ENCODE measurements at places on chromosomes 16 and 17.

DNA sequence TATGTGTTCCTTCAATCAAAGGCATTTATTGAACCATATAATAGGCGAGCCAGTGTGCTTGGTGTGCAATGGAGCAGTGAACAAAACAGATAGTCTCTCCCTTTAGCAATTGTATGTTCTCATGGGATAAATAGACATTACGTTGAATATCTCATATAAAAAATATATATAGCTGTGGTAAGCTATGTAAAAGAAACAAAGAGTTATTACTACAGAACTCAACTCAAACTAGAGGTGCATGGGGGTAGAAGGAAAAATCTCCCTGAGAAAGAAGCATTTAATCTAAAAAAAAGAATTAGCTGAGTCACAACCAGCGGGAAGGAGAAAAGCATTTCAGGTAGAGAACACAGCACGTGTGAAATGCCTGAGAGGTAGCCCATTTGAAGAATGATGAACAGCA, 919.3 kb downstream of the CDH11 start:
- DNase-seq = no peak

DNA sequence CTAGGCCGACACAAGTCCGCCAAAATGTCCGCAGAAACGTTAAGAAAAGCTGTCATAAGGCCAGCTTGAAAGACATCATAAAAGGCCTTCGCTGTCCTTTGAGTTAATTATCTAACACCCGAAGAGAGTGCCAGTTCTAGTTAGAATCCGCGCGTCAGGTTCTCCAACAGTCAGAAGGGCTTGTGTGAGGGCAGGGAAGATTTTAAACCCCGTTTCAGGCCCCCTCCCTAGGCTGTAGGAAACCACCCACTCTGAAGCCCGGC, 729 bp upstream of the CLTC start:
- no peak for DNase-seq

DNA sequence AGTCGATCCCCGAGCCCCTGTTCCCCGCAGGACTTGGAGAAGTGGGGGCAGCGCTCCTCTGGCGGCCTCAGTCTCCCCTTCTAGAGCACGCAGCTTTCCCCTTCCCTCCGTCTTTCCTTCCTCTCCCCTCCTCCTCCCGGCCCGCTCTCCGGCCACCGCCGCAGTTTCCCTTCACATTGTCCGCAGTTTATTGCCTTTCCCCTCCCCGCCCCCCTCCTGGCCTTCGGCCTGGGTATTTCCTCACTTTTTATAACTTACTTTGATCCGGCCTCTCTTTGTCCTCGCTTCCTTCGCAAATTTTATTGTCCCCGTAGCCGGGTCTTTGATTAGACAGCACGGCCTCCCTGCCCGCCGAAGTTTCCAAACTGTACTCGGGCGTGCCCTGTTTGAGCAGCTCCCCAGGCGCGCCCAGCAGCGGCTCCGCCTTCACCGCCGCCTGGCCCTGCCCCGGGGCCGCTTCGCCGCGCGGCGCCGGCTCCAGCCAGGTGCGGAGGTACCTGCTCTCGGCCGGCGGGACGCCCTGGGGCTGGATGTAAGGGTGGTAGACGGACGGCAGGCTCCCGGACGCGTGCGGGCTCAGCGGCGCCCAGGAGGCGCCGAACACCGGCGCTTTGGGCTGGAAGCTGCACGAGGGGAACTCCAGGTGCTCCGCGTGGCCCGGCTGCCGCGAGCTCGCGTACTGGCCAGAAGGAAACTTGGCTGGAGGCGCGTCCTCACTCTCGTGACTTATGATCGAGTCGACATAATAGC, 488 bp downstream of the HOXB9 start:
- no peak for DNase-seq

GRCh38 chr17:7559320-7560171, 996 bp downstream of the TNFSF13 start:
- DNase-seq = no peak

DNA sequence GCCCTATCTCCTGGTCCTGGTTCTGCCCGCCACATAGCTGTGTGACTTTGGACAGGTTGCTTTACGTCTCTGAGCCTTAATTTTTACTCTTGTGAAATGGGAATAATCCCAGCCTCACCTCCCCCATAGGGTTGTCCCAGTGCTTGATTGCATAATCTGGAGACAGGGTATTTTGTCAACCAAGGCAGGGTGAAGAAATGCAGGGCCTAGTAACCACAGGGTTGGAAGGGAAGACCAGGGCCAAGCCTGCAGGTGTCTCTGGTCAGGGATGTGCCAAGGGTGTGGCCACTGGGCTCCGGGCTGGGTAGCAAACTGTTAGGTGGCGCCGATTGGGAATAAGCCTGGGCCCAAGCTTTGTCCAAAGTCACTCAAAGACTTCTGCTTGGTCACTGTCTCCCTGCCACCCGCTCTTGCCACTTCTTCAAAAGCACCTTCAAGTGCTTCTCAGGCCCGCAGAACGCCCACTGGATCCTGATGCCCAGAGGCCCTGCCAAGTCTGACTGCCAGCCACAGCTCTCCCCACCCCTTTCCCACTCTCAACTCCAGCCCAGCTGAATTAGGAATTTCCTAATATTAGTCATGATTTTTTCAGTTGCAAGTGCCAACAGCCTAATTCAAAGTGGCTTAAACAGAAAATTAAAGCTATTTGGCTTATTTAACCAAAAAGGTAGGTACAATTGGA, 20.6 kb upstream of the COL1A1 start:
- DNase-seq = peak; percentile 89

- no peak for DNase-seq
These were observed 42.9 kb upstream of the TNRC6C start for GRCh38 chr17:77915594-77916021.

DNA sequence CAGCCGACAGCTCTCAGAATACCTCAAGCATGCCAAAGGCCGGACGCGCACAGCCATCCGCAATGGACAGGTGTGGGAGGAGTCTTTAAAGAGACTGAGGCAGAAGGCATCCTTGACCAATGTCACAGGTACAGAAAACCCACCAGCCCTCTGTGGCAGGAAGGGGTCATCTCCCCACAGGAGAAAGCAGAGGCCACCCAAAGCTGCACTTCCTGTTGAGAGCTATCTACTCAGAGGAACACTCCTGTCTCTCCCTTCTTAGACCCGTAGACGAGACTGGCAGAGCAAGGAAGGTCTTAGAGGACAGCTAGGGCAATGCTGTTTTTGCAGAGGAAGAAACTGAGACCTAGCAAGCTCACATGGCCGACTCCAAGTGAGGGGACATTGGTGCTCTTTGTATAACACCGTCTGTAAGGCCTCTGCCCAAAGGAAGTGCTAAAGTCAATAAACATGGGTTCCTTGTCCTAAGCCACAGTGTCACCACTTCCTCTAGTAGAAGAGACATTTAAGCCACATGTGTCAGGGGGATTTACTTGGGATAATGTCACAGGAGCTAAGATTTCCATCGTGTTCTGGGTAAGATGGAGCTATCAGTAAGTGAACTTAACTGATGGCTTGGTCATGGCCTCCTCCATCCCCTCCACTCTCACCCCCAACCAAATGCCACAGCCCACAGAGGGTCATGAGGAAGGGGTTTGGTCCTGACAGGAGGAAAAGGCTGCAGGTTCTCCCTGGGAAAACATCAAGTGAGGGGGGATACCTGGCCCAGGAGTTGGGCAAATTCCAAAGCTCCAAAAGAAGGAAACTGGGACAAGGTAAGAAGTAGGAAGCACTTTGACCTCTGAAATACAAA, 9.4 kb downstream of the LPO start:
- DNase-seq = no peak

DNA sequence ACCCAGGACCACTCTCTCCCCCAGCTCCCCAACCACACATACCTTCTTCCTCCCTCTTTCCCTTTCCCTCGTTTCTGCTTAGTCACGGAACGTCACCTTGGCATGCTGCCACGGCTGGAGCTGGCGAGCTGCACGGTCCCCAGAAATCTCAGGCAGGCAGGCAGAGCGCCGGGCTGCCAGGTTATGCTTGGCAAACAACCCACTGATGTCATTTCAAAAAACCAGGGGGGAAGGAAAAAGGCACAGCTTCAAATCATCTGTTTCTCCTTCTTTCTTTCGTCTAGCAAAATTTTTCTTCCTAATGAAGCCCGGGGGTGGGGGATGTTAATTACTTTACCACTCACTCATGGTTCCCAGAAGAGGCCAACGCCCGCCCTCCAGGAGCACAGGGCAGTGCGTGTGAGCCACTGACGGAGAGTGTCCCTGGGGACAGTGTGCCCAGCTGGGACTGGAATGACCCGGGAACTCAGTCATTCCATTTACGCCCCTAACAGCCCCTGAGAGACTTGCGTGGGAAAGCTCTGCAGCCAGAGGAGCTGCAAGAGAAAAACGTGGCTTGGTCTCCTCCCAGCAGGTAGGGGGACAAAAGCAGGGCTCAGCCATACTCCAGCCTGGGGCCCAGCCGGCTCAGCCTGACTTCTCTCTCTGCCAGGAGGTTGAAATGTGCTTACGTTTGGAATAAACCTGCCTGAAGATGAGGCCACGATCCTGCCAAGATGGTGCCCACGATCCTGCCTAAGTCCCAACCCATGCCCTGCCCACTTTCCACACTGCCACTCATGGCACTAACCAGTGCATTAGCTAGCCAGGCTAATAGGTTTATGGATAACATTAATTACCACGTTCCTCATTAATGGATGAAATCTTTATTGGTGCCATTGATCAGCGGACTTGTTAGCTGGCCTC, 198.9 kb downstream of the ZFHX3 start:
- peak; percentile 93 for DNase-seq

GRCh38 chr17:48121923-48122664, 14.5 kb downstream of the SNX11 start:
- DNase-seq = no peak

GRCh38 chr17:16435925-16436886, 20.8 kb downstream of the TRPV2 start:
- DNase-seq = no peak

DNA sequence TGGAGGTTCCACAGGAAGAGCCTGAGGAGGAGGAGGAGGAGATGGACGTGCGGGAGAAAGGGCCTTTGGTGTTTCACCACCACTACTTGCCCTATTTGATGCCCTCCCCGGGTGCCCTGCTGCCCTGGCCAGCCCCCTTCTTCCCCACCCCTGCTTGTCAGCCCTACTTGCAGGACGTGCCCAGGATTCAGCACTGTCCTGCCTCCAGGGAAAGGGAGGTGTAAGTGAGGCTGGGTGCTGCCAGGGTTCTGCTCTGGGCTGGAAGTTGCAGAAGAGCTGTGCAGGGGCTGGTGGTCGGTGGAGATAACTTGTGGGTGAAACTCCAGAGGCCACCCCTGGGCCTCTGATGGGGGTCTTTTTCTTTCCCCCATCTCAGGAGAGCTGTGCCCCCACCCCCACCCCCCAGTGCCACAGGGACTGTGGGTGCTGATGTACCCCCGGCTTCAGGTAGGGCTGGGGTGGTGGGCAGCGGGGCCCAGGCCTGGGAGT, 3.0 kb downstream of the PRR29 start:
- no peak for DNase-seq

GRCh38 chr17:33038740-33039139, 47.1 kb downstream of the SPACA3 start:
- DNase-seq = peak; percentile 40

GRCh38 chr16:58556678-58557077, 41.4 kb downstream of the SETD6 start:
- no peak for DNase-seq

DNA sequence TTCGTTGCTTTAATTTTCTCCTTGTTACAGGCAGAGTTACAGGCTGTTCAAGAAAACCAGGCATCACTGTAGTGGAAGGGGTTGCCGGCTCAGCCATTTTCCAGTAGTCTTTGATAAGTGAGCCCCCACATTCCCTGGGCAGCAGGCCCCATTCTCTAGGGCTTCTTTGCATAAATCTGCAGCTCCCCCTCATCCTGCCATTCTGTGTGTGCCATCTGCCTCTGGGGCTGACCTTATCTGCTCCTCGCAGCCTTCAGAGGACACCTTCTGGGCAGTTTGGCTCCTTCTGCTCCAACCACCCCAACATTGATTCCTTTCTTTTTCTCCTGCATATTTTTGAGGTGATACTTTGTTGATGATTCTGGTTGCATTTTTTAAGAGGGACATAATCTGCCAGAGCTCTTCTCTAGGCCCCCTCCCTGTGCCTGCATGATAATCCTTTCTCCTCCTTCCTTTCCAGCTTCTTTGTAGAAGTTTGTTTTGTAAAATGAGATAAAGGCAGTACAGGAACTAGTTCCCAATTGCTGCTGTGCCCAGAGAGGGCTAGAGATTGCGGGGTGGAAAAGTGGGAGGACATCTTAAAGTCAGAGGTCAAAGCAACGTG, 17.1 kb downstream of the RND2 start:
- peak; percentile 8 for DNase-seq

GRCh38 chr16:89006036-89006752, 29.2 kb upstream of the CBFA2T3 start:
- DNase-seq = no peak

DNA sequence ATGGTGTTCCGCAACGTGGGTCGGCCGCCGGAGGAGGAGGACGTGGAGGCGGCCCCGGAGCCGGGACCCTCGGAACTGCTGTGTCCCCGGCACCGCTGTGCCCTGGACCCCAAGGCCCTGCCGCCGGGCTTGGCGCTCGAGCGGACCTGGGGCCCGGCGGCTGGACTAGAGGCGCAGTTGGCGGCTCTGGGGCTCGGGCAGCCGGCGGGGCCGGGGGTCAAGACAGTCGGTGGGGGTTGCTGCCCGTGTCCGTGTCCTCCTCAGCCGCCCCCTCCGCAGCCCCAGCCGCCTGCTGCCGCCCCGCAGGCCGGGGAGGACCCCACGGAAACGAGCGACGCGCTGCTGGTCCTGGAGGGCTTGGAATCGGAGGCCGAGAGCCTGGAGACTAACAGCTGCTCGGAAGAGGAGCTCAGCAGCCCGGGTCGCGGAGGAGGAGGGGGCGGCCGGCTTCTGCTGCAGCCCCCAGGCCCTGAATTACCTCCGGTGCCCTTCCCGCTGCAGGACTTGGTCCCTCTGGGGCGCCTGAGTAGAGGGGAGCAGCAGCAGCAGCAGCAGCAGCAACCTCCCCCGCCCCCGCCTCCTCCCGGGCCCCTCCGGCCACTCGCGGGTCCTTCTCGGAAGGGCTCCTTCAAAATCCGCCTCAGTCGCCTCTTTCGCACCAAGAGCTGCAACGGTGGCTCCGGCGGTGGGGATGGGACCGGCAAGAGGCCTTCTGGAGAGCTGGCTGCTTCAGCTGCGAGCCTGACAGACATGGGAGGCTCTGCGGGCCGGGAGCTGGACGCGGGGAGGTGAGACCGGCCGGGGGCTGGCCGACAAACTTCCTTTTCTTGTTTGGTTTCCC, 821 bp downstream of the SOCS7 start:
- DNase-seq = peak; percentile 17

GRCh38 chr17:45149037-45149668, 878 bp downstream of the HEXIM1 start:
- DNase-seq = peak; percentile 77

- no peak for DNase-seq
These were observed 113.4 kb upstream of the RCVRN start for GRCh38 chr17:10018461-10018891.

DNA sequence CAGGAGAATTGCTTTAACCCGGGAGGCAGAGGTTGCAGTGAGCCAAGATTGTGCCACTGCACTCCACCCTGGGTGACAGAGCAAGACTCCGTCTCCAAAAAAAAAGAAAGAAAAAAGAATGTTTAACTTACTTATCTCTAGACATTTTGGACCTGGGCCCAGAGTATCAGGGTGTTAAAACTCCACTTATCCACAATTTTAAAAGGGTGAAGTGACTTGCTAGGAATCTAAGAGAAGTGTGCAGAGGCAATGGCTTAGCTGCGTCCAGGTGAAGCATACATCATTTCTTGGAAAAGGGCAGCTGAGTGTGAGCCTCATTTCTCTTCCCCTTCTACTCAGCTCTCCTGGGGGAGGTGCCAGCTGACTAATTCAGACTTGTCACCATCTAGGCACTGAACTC, 25.1 kb downstream of the ALDH3A2 start:
- DNase-seq = no peak
